ENCODE measurements at places on chromosomes 3 and 15. TPM values are rescaled to one million over a fixed set of nuclear protein-coding genes. Genes with fewer than 3 reads are reported as not detected.

GRCh38 chr3:60792249-60792852 lies 458.9 kb downstream of the FHIT start:
- no peaks in the 10 kb centered on the region for H3K27me3 ChIP-seq
- H3K36me3 ChIP-seq: no peaks in the 10 kb centered on the region
- peaks cover 7% of the 10 kb centered on the region for H3K4me1 ChIP-seq
- no peak for DNase-seq
- no peak overlapping the region for H3K27ac ChIP-seq

DNA sequence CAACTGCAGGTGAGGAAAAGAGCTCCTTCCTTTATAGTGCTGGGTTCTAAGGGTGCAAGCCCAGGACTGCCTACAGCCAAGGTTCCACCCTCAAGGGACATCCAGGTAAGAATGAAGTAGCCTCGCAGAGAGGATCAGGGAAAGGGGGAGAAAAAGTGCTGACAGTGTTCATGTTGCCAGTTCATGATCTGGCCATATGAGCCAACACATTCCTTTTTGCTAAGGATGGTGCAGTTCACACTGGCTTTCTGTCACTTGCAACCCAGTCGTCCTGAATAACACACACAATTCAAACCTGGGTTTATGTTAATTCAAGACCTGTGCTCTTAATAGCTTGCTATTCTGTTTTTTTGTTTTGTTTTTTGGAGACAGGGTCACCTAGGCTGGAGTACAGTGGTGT lies 9.0 kb downstream of the CLN6 start:
- H3K4me1 ChIP-seq: peaks cover 20% of the 10 kb centered on the region
- no peak overlapping the region for H3K27ac ChIP-seq
- H3K36me3 ChIP-seq: peaks cover 43% of the 10 kb centered on the region

DNA sequence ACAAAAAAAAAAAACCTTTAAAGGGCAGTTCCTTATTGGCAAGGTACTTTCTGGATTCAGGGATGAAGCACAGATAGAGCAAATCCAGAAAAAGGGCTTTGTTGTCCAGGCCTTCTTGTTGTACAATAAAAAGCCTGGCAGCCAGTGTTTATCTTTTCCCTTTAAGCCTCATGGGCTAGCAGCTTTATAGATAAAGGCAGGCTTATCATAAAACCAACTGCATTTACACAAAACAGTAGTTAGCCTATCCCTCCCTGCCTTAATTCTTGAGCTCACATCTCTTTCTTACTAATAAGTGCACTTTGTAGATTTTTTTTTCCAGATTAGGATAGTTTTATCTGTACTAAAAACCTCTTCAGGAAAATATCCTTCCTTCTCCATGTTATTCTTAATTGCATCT lies 662.8 kb upstream of the CCDC54 start:
- H3K36me3 ChIP-seq: no peaks in the 10 kb centered on the region
- no peaks in the 10 kb centered on the region for H3K27me3 ChIP-seq
- H3K4me1 ChIP-seq: no peaks in the 10 kb centered on the region
- no peak for DNase-seq

DNA sequence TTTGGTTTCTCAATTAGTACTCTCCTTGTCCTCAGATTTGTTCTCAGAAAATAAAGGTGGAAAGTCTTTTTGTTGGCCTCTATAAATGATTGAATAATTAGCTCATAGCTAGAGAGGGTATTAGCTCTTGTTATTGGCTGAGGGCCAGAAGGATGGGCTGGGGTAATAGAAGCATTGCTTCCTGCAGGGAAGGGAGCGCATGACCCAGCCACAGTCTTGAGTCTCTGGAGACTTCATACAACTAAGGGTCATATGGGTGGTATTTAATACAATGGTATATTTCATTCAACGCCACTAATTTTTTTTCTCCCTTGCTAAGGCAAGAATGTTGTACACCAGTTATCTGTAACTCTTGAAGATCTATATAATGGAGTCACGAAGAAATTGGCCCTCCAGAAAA lies 8.4 kb downstream of the DNAJA4 start:
- no peaks in the 10 kb centered on the region for H3K27me3 ChIP-seq
- H3K36me3 ChIP-seq: peaks cover 28% of the 10 kb centered on the region
- H3K27ac ChIP-seq: no peak overlapping the region
- H3K4me1 ChIP-seq: peaks cover 4% of the 10 kb centered on the region
- H3K4me3 ChIP-seq: no peak overlapping the region

GRCh38 chr15:83199288-83199687 lies 8.3 kb downstream of the HDGFL3 start:
- peak overlapping the region; percentile 12 for H3K4me3 ChIP-seq
- no peaks in the 10 kb centered on the region for H3K27me3 ChIP-seq
- peaks cover 14% of the 10 kb centered on the region for H3K36me3 ChIP-seq
- H3K27ac ChIP-seq: peak overlapping the region; percentile 8
- DNase-seq: no peak

GRCh38 chr3:53382106-53382505 lies 34.8 kb upstream of the DCP1A start:
- no peak for DNase-seq
- no peaks in the 10 kb centered on the region for H3K36me3 ChIP-seq
- no peaks in the 10 kb centered on the region for H3K4me1 ChIP-seq
- no peak overlapping the region for H3K4me3 ChIP-seq

- peak overlapping the region; percentile 9 for H3K27ac ChIP-seq
- H3K4me3 ChIP-seq: no peak overlapping the region
Measured at GRCh38 chr3:47083786-47084185, 80.1 kb downstream of the SETD2 start.

DNA sequence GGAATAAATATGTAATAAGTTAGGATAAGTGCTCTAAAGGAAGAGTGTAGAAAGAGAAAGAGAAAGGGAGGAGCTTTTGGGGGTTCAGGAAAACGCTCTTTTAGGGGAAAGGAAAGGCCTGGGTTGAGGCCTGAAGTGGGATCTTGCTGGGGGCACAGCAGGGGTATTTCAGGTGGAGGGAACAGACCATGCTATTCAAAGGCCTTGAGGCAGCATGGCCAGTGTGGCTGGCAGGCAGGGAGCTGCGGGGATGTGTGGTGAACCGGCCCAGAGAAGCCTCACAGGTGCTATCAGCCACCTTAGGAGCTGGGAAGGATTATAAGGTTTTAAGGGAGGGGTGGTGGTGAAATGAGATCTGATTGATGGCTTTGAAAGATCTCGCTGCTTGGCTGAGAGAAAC lies 66.6 kb downstream of the LINGO1 start:
- no peak overlapping the region for H3K4me3 ChIP-seq
- no peaks in the 10 kb centered on the region for H3K27me3 ChIP-seq
- H3K27ac ChIP-seq: no peak overlapping the region

VPS18 gene
- total RNA-seq: 17.8 TPM

CDC25A gene
- 30.3 TPM for total RNA-seq
